Endothelial cell (in vitro differentiated cells): ENCODE measurements at places on chromosomes 3 and 15.

DNA sequence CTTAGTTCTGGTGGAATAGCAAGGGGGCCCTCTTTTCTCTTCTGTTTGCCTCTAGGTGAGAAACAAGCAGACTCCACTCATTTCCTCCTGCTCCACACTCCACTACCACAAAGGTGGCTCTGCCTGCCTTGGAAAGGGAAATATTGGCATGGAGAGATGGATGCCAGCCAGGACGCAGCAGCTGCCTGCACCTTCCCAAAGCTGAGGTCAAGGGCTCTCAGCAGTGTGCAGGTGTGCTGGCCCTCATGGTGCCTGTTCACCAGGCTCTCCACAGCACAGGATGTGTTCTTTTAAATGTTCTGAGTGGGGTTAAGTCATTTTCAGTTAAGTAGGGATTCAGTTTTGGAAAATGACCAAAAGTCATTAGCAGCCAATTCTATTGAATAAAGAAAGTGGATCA lies 211.2 kb upstream of the STRIT1 start:
- no peak for DNase-seq

- DNase-seq, result no peak
Observed at GRCh38 chr15:62521396-62521795, 356.3 kb upstream of the C2CD4B start.

DNA sequence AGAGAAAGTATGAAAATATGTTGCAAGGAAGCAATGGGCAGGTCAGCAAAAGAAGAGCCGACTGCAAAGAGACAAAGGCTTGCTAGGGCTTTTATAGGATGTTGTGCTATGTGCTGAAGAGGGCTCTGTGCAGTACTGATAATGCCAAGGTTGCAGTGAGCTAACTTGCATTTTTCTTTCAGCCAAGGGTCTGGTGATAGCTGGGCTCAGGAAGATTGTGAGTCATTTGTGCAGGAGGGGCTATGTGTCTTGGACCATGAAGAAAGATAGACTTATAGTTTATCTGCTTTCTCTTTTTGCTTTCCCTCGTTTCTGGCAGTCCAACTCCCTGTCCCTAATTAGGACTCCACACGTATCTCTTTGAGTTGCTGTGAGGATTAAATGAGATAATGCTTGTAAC lies 64.5 kb upstream of the LRIG1 start:
- no peak for DNase-seq

GRCh38 chr3:81666502-81667121 lies 94.8 kb downstream of the GBE1 start:
- DNase-seq, result no peak

DNA sequence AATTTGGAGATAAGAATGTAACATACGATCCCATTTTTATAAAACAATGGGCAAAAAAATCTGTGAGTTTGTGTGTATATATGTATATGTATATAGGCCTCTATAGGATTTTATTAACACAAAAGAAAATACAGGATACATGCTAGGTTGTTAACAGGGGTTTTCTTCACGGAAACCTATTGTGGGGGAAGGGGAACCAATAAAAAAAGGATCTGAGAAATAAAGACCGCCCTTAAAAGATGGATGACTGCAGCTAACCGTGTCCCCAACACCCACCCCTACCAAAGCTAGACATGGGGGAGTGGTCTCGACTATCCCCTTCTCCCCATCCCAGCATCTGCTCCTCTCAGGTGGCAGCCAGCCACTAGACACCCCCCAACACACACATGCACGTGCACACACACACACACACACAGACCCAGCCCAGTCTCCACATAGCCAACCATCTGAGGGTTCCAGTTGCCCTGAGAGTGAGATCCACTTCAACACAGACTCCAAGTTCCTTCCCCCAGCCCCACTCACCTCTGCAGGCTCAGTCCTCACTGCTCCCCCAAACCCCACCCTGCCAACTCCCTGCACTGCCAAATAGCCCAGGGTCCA lies 132.9 kb downstream of the TPRA1 start:
- no peak for DNase-seq

DNA sequence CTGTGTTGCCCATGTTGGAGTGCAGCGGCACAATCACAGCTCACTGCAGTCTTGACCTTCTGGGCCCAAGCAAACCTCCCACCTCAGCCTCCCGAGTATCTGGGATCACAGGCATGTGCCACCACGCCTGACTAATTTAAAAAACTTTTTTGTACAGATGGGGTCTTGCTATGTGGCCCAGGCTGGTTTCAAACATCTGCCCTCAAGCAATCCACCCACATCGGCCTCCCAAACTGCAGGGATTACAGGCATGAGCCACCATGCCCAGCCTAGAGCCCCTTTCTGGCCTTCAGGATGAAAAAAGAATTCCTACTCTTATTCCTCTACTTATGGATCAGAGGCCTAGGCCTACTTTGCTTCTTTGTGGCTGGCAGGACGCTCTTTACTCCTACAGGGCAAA lies 39.6 kb downstream of the CHAC1 start:
- no peak for DNase-seq

DNA sequence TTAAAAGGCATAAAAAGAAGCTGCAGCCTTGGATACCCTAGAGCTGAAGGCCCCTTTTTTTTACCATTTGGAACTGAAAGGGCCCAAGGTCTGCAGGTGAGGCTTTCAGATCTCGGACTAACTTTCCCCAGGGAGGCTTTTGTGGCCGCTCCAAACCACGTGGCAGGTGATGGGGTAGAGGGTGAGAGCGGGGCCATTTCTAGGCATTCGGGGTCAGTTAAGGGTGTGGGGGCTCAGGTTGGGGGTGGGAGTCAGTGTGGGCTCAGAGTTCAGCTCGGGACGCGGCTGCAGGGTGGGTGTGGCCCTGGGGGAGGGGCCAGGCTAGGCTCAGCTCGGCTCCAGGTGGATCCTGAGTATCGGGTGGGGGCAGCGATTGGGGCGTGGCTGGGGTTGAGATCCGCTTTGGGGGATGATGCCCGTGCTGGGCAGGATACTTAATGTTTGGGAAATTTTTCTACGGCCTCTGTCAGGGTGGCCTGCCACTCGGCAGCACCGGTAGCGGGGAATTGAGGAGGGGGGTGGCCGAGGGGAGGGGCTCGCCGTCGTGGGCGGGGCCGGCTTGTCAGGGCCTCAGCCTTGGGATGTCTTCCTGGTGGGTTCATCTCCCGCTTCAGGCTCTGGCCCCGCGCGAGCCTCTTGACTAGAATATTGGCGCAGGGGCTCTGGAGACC lies 2.5 kb downstream of the KLF13 start:
- peak; percentile 31 for DNase-seq

- no peak for DNase-seq
Observed at GRCh38 chr3:151133917-151134450, 48.5 kb downstream of the MED12L start.

GRCh38 chr3:160697637-160698380 lies 20.8 kb downstream of the ARL14 start:
- no peak for DNase-seq
